Activated T-helper 2 cell treated with anti-CD3 and anti-CD28 coated beads, Interferon-gamma antibody, Interleukin-2, Interleukin-4, amounts not matched to agents 10 μg/mL and 5 μg/mL and 100 μg/mL, durations not matched to agents 14 hours and 24 hours and 36 hours (primary cell): ENCODE measurements at places on chromosomes 12 and 14.
A peak's percentile ranks its signal among the peaks of the same experiment; 100 is the strongest.

DNA sequence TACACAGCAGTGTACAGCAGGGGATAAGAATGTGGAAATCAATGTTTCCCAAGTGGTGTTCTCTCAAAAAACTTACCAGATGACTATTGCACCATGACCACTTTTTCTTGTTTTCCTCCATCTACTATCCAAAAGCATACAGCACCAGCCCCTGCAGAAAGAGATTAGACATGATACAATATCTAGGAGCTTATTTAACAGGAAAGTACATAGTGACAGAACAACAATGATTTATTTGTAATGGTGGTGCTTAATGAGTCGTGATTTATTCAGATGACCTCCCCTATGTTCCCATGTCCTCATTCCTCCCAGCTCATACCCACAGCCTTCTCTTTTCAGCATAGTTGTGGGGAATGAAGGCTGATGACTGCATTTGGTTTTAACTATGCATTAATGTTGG lies 413.6 kb downstream of the BTG1 start:
- H3K4me1 ChIP-seq = no peaks in the 10 kb centered on the region
- DNase-seq = no peak
- H3K4me3 ChIP-seq = no peak overlapping the region
- no peaks in the 10 kb centered on the region for H3K36me3 ChIP-seq
- no peaks in the 10 kb centered on the region for H3K27me3 ChIP-seq

DNA sequence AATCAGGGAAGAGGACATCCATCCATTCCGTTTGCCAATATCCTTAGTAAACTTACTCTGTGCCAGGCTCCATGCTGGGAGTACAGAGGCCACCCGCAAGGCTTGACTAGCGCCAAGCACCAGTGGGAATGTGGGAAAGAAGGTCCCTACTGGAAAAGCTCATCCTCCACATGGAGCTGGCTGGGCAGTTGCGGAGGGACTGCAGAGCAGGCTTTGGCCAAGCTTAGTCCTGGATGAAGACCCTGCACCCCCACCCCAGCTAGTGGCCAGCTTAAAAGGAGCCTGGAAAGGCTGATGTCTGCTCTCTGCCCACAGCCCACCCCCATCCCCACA lies 22.4 kb upstream of the EIF2B2 start:
- DNase-seq = no peak
- no peaks in the 10 kb centered on the region for H3K27me3 ChIP-seq
- no peaks in the 10 kb centered on the region for H3K36me3 ChIP-seq
- no peak overlapping the region for H3K27ac ChIP-seq

GRCh38 chr12:3904999-3905398 lies 31.8 kb upstream of the PARP11 start:
- H3K4me1 ChIP-seq = peaks cover 34% of the 10 kb centered on the region
- peak overlapping the region; percentile 78 for H3K4me3 ChIP-seq
- H3K36me3 ChIP-seq = peaks cover 3% of the 10 kb centered on the region
- peak overlapping the region; percentile 75 for H3K27ac ChIP-seq

DNA sequence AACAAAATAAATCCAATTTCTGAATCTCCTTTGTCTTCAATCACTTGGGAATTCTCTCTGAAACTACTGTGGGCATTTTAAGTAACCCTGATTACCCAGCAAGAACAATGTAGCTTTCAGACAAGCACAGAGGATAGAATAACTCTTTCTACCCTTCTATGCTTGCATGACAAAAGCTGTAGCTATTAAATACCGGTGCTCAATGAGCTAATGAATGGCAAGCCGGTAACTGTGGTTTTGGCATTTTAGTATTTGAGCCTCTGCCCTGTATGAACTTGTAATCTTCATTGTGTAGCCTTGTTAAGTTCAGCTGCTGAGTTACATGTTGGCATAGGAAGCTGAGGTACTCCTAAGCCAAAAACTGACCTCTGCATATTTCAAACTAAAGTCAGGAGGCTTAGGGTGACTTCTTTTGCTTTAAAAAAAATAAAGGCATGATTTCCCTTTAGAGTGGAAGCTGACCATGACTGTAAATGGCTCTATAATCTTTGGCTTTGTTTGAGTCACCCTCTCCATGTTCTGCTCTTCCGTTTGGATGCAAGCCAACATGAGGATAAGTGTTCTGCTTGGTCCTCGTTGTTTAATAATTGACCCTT lies 171.0 kb upstream of the HIF1A start:
- no peak overlapping the region for H3K4me3 ChIP-seq
- peaks cover 54% of the 10 kb centered on the region for H3K36me3 ChIP-seq
- H3K4me1 ChIP-seq = peaks cover 65% of the 10 kb centered on the region
- peak overlapping the region; percentile 31 for H3K27ac ChIP-seq
- no peaks in the 10 kb centered on the region for H3K27me3 ChIP-seq
- DNase-seq = no peak

DNA sequence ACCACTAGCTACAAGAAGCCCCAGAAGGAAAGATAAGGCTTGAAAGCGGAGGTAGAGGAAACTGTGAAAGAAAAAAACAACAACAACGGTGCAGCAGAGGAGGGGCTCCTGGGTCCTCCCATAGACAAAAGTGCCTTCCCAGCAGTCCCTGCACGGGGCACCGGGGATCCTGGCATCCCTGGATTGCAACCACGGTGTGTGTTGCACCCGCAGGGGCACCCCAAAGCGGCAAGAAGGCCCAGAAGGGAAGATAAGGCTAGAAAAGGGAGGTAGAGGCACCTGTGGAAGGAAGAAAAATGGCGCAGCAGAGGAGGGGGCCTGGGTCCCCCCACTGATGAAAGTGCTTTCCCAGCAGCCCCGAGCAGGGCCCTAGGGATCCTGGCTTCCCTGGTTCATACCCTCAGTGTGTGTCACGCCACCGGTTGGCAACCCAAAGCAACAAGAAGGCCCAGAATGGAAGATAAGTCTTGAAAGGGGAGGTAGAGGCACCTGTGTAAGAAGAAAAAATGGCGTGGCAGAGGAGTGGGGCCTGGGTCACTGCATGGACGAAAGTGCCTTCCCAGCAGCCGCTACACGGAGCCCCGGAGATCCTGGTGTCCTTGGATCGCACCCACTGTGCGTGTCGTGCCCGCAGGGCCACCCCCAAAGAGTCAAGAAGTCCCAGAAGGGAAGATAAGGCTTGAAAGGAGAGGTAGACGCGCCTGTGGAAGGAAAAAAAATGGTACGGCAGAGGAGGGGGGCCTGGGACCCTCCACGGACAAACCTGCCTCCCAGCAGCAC lies 281.0 kb downstream of the ALG10 start:
- no peak for DNase-seq
- no peak overlapping the region for H3K27ac ChIP-seq
- H3K27me3 ChIP-seq = no peaks in the 10 kb centered on the region
- no peaks in the 10 kb centered on the region for H3K36me3 ChIP-seq

DNA sequence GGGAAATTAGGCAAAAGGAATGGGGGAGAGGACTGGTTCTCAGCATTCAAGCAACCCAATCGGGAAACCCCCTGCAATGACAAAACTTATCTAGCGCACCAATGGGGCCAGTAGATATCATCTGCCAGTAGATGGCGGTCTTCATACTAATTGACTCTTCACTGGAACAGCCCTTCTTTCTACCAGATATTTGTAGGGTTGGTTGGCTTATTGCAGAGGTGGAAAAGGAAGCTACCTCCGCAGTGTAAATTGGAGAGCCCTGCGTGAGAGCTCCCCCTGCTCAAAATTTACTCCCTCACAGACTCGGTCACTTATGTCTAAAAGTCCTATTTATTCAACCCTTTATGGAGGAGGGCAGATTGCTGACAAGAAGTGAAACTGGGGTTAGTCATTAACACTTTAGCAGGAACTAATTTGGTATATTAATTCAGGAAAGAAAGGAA lies 166.1 kb upstream of the CCND2 start:
- H3K27ac ChIP-seq = peak overlapping the region; percentile 73
- H3K27me3 ChIP-seq = peaks cover 4% of the 10 kb centered on the region
- DNase-seq = peak; percentile 75
- no peaks in the 10 kb centered on the region for H3K36me3 ChIP-seq
- H3K4me3 ChIP-seq = peak overlapping the region; percentile 10

DNA sequence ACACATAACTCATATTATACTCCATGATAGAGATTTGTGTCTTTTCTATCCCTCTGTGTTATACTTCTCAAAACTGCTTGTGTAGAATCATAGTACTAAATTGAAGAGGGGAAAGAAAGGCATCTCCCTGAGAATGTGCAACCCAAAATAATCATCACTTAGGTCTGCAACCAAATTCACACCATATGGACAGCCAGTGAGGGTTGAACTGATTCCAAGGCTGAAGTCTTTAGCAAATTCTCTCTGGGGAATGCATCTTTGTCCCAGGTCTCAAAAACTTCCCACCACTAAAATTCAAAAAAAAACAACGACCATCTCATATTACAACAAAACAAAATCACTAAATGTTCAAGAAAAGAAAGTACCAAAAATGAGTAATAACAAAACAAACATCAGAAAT lies 11.0 kb downstream of the ZFC3H1 start:
- no peak overlapping the region for H3K27ac ChIP-seq
- H3K4me3 ChIP-seq = no peak overlapping the region
- DNase-seq = no peak
- H3K4me1 ChIP-seq = peaks cover 31% of the 10 kb centered on the region
- H3K27me3 ChIP-seq = no peaks in the 10 kb centered on the region
- peaks cover 28% of the 10 kb centered on the region for H3K36me3 ChIP-seq

DNA sequence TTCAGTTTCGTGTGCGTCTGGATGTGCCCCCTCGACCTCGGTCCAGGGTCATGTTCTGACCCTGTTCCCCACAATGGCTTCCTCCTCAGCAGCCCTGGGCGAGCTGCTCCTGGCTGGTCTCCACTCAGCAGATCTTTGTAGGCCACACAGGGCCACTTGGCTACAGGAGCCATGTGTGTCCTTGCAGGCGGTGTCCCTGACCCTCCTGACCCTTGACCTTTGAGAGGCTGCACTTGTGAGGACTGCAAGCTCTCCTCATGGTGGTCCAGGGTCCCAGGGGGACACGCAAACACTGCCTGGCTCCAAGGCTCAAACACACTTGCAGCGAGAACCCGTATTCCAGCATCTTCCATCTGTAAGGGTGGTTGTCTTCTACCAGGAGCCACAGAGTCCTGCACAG lies 7.5 kb upstream of the SIVA1 start:
- no peaks in the 10 kb centered on the region for H3K36me3 ChIP-seq
- H3K4me1 ChIP-seq = peaks cover 5% of the 10 kb centered on the region
- H3K27me3 ChIP-seq = no peaks in the 10 kb centered on the region
- no peak overlapping the region for H3K4me3 ChIP-seq
- no peak for DNase-seq

DNA sequence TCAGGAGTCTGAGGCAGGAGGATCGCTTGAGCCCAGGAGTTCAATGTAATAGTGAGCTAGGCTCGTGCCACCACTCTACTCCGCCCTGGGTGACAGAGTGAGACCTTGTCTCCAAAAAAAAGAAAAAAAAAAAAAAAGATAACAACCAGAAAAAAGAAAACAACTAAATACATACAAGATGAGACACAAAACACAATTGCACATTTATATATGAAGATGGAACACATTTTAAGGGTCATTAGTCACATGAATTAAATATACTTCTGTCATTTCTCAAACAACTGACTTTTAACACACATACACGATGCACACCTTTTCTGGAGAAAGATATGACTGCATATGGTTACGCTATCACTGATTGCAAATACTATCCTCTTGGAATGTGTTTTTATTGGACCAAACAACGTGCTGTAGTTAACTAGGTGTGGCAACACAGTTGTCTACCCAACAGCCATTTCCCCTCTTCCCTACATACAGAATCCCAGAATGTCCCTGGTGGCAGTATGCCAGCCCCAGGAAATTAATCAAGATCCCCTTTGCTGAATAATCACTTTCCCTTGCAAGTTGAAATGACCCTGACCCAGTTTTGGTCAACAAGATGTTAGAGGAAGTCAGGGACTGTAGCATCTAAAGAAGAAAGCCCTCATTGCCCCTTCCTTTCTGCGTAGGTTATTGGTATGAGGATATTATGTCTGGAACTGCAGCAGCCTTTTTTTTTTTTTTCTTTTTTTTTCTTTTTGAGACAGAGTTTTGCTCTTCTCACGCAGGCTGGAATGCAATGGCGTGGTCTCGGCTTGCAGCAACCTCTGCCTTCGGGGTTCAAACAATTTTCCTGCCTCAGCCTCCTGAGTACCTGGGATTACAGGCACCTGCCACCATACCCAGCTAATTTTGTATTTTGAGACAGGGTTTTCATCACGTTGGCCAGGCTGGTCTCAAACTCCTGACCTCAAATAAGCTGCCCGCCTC lies 5.6 kb upstream of the MYL6B start:
- DNase-seq = no peak
- no peaks in the 10 kb centered on the region for H3K27me3 ChIP-seq
- peaks cover 36% of the 10 kb centered on the region for H3K36me3 ChIP-seq
- H3K4me3 ChIP-seq = no peak overlapping the region

DNA sequence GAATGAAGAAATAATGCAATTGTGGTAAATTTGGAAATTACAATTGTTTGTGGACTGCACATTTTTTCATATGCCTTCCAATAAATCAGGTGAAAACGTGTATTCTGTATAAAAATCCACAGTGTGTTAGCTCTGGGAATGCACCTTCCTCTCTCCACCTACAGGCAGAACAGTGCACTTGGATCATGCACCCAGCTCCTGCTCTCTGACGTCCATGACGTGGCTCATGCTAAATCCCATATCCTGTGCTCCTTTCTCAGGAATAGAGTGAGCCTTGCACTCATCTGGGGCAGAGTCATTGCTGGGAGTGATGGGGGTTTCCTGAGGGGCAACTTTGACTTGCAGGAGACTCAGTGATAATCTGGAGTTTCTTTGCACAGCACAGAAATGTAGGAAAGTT lies 1282.1 kb downstream of the TMEM121 start:
- H3K27ac ChIP-seq = no peak overlapping the region
- DNase-seq = no peak
- H3K36me3 ChIP-seq = no peaks in the 10 kb centered on the region
- H3K4me1 ChIP-seq = peaks cover 7% of the 10 kb centered on the region

- H3K27me3 ChIP-seq = no peaks in the 10 kb centered on the region
- H3K27ac ChIP-seq = peak overlapping the region; percentile 66
- peaks cover 78% of the 10 kb centered on the region for H3K36me3 ChIP-seq
- no peak for DNase-seq
- peaks cover 20% of the 10 kb centered on the region for H3K4me1 ChIP-seq
- no peak overlapping the region for H3K4me3 ChIP-seq
Measured at GRCh38 chr14:64438181-64438841, 27.0 kb upstream of the AKAP5 start.

- peaks cover 9% of the 10 kb centered on the region for H3K27me3 ChIP-seq
- no peak overlapping the region for H3K4me3 ChIP-seq
- H3K36me3 ChIP-seq = no peaks in the 10 kb centered on the region
- H3K27ac ChIP-seq = no peak overlapping the region
Measured at GRCh38 chr12:120943482-120943881, 34.9 kb upstream of the HNF1A start.

DNA sequence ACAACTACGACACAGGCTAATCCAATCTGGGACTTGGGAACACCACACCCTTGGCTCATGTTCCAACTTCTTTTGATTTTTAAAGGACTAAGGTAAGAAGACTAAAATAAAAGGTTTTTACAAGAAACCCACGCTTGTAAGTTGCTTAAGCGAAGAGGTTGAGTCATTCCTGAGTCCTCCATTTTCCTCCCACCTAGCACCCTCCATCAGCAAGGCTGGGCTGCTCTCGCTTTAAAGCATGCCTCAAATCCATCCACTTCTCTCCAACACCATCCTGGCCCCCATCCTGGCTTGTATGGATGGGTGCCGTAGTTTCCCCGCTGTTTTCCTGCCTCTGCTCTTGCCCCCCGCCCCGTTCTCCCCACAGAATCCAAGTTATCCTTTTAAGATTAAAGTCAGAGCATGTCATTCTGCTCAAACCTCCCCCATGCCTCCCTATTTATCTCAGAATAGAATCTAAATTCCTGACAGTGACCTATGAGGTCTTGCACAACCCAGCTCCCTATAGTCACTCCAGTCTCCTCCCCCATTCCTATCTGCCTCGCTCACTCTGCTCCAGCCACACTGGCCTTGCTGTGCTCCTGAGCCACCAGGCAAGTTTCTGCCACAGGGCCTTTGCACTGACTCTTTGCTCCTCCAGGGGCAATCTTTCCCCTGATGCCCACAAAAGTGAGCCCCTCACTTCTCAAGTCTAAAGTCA lies 34.5 kb downstream of the SCARB1 start:
- H3K4me3 ChIP-seq = no peak overlapping the region
- H3K36me3 ChIP-seq = peaks cover 3% of the 10 kb centered on the region
- H3K27me3 ChIP-seq = no peaks in the 10 kb centered on the region
- DNase-seq = no peak
- H3K4me1 ChIP-seq = peaks cover 7% of the 10 kb centered on the region
